ENCODE measurements at places on chromosomes 6 and 20.

GRCh38 chr6:169145991-169146501 is 107.6 kb downstream of the THBS2 start:
- DNase-seq: no peak

- DNase-seq: no peak
These were observed 639 bp upstream of the RCAN2 start for GRCh38 chr6:46491628-46492547.

DNA sequence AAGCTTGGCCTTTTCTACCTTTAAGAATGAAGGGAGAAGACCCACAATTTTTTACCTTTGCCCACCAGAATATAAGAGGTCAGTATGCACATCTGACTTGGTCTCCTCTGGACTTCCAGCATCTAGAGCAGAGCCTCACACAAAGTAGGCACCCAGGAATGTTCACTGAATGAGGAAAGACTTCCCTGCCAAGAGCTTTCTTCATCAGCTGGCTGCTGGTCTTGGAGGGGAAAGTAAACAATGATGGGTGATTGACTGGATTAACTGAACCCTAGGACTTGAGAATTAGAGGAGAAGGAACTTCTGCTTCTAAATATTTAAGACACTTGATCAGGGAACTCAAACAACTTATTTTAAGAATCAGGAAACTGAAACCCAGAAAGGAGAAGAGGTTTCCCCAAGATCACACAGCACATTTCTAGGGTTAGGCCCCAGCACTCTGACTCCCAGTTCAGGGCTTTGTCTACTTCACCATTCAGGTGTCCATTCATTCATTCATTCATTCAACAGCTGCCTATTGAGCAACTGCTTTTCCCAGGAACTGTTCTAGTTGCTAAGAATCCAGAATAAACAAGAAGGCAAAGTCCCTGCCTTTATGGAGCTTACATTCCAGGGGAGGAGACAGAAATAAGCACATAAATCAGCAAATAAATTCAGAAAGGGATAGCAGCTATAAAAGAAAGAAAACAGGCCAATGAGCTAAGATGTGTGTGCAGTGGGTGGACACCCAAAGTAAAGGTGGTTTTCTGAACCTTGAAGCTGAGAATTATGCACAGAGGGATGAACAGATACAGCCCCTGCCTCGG is 216.9 kb upstream of the LRFN2 start:
- DNase-seq: no peak

DNA sequence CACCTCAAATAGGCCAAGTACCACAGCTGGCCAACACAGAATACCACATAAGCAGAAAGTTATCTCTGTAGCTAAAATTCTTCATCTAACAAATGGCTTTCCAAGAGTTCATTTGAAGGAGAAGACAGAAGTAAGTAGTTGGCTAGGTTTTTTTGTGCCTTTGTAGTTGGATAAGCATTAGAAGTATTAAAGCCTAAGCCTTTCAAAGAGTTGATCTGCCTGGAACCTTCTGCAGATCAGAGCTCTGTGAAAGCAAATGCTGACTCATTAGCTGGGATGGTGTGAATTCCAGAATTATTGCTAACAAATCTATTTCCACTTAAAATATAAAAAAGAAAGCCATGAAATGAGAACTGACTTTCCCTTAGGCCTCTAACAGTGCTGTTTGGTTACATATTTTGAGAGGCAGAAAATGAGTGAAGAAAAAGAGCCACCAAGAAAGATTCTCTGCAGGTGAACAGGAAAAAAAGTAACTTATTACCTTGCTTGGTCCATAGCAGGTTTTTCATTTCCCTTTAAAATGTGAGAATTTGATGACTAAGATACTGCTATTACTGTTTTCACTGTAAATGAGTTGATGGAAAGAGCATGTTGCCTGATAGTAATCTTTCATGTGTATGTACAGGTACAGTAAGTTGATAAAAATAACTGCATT is 763.2 kb upstream of the FLRT3 start:
- DNase-seq: no peak

DNA sequence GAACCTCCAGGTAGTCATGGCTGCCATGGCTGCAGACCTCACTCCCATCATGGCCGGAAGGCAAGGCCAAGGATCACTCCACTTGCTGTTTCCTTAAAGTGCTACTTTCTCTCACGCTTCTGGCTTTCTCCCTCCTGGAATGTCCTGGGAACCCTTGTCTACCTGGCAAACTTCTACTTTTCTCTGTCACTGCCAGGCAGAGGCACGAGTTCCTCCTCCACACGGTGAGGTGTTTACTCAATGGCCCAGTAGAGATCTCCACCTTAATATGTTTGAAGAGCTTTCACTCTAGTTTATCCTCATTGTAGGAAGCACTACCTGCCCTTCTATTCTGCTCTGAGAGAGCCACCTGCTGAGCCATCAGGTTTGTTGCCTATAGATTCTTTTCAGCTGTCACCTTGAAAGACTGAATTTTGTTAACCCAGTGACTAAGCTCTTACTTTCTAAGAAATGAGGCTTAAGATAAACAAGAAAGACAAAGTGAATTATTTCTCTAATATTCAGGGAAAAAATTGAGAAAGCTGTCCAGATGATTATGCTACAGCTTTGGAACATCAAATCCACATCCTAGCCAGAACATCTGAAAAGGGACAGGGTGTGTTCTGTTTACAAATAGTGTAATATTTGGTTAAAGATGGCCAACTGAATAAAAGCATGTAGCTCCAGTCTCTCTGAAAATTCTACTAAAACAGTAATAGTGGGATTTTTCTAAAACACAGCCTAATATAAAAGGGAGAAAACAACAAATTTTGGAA is 54.9 kb downstream of the PLAGL1 start:
- DNase-seq: no peak

DNA sequence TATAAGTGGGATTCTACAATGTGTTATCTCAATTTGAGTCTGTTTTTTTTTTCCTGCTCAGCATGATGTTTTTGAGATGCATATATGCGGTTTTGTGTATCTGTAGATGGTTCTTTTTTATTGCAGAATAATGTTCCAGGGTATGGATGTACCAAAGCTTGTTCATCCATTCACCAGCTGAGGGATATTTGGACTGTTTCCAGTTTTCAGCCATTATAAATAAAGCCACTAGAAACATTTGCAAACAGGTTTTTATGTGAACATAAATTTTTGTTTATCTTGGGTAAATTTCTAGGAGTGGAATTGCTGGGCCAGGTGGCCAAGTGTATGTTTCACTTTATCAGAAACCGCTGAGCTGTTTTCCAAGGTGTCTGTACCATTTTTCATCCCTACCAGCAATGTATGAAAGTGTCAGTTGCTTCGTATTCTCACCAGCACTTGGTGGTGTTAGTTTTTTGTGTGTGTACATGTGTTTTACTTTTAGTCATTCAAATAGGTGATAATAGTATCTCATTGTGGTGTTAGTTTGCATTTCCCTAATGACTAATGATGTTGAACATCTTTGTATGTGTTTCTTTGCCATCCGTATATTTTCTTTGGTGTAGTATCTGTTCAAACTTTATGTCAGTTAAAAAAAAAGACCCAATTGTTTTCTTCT is 124.2 kb downstream of the CEBPB start:
- no peak for DNase-seq

- DNase-seq: no peak
These were observed 71.3 kb downstream of the HACE1 start for GRCh38 chr6:104788400-104788799.

DNA sequence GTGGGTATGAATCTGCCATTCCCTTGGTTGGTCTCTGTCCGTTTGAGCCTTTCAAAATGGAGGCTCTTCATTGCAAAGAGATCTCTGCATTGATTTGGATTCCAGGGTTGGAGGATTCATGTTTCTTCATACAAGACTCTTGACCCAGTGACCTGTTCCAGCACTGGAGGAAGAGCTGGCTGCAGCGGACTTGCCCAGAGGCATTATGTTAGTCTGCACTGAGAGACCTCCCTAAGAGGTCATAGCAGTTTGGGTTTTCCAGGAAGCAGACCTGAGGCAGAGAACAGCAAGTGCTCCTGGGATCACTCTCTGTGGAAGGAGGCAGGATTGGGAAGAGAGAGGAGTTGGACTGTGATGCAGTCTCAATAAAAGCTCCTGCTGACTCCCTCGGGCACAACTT is 57.7 kb upstream of the PTPRT start:
- DNase-seq: no peak

GRCh38 chr6:85404564-85405174 is 45.2 kb upstream of the NT5E start:
- no peak for DNase-seq

DNA sequence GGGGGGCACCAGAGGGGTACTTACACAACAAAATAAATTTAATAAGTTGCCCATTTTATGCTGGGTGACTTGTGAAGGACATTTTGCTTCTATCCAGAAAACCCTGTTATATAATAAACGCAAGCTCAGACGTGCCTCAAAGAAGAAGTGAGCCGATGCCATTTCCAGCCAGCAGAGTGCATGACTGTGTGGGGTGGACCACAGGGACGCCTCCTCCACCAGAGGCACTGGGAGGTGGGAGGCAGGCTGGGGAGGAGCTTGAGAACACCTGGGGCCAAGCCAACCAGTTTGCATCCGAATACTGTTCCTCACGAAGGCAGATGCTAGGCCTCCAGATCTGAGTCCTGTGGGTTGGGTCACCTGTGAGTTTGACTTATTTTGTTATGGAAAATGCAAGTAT is 363.8 kb downstream of the RNGTT start:
- no peak for DNase-seq

DNA sequence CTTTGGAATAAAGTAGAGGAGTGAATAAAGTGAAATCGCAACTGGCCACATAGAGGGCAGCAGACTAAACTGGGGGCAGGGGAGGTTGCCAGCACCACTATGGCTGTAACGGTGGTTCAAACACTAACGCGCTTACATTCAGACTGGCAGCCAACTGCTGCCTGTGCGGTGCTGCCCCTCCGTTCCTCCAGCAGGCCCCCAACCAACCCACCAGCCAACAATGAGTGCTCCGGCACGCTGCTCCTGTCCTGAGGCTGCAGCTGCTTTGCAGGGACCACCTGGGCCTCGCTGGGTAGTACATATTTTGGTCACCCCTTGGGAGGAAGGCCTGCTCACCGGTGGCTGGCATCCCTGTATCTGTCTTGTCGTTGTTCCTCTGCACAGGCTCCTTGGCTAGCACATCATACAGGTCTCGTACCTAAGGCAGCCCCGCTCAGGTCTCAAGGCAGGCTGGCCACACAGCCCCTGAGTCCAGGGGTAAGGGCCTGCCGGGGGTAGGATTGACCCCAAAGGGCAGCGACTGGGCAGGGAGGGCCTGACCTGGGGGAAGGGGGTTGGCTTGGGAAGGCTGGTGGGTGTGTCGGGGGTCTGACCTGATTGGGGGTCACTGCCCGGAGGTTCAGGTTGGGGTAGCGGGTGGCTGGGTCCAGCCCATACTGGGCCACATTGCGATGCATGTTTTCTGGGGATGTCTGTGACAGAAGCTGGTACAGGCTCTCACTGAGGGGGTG is 6.3 kb downstream of the MICAL1 start:
- no peak for DNase-seq

DNA sequence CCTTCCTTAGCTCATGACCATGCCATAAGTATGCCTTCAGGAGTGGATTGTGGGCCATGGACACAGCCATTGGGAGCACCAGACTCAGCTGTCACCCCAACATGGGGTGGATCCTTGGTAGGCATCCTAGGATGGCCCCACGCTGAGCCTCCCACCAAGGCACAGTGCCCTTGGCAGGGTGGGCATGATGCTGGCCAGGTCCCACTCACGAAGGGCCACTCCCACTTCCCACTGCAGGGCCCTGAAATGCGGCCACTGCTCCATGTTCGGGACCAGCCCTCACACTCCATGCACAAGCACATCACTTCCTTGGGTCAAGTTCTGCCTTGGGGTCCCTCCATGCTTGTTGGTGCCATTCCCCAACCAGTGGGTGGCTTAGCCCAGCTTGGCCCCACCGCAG is 12.9 kb upstream of the FUT9 start:
- DNase-seq: no peak

- DNase-seq: no peak
These were observed 87.8 kb downstream of the SLC16A10 start for GRCh38 chr6:111175109-111175508.

DNA sequence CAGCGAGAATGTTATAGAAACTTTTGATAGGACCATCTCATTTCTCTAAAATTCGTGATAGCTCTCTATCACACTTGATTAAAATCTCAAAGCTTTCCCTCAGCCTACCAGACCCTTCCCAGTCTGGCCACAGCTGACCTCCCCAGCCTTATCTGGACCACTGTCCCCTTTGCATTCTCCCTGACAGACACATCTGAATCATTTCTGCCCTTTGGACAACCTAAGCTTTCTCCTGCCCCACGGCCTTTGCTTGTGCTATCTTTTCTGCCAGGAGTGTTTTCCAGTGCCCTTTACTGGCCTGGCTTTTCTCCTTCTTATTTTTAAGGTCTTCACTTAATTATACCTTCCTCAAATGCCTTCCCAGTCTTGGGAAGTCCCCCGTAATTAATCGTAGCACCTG is 136.0 kb upstream of the RNF24 start:
- no peak for DNase-seq

- DNase-seq: no peak
These were observed 203.7 kb downstream of the TBX18 start for GRCh38 chr6:84560436-84561390.

DNA sequence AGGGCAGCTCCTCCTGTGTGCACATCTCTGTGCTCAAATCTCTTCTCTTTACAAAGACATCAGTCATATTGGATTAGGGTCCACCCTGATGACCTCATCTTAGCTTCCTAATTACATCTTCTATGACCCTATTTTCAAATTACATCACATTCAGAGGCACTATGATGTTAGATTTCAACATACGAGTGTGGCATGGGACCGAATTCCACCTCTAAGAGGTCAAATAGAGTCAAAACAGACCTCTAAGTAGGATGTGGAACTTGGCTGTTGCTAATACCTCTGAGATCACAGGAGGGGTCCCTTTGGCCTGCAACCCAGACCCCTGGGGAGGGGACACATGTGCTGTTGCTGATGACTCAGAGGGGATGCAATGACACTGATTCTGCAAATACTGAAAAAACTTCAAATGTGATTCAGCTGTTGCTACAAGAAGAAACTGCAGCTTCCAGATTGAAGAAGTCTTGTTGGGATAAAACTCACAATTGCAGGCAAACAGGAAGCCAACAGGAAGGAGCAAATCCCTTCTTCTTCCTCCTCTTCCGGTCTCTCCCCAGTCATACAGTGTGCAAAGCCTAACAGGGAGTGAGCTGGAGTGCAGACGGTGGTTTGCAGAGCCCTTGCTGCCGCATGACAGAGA is 216.2 kb downstream of the MYLK4 start:
- no peak for DNase-seq

GRCh38 chr6:37168163-37168758 is 1.7 kb upstream of the PIM1 start:
- no peak for DNase-seq

GRCh38 chr6:146598772-146599405 is at the start of gene ADGB:
Gene ADGB (plus strand): TSS chr6:146598972. CDS start chr6:146599041, 69 bp downstream.
- no peak for DNase-seq

GRCh38 chr6:170504479-170504878 is 48.6 kb downstream of the PSMB1 start:
- no peak for DNase-seq

- DNase-seq: no peak
These were observed 347.1 kb downstream of the UTRN start for GRCh38 chr6:144632266-144632665.

DNA sequence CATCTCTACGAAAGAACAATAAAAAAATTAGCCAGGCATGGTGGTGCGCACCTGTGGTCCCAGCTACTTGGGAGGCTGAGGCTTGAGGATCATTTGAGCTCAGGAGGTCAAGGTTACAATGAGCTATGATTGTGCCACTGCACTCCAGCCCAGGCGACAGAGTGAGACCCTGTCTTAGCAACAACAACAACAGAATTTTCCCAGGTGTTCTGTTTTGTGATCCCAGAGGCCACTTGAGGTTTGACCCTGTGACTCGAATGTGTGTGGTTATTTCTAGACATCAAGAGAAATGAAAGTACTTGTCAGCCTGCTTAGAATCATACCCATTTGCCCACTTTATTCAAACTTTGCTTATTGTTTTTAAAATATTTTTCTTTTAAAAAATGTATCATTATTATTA is 117.6 kb upstream of the CLDN20 start:
- DNase-seq: no peak

Measured in stimulated activated CD8-positive, alpha-beta memory T cell treated with anti-CD3 and anti-CD28 coated beads, Interleukin-4, amount 100 ng/mL, for 24 hours (primary cell).